ENCODE measurements at places on chromosomes 11 and 22. TPM values are rescaled to one million over a fixed set of nuclear protein-coding genes. Genes with fewer than 3 reads are reported as not detected.

Gene SPTBN2
- total RNA-seq, result 0.13 TPM

Gene CHCHD10
- not detected for total RNA-seq

Gene PATE2
- not detected for total RNA-seq

Gene SLC5A1
- not detected for total RNA-seq

Gene KCNQ1
- total RNA-seq, result not detected

Gene APOL4
- not detected for total RNA-seq

Gene PKNOX2
- 0.51 TPM for total RNA-seq

Gene TRIM51
- total RNA-seq, result not detected
